ENCODE measurements at places on chromosomes 1 and 21. TPM values are rescaled to one million over a fixed set of nuclear protein-coding genes. Genes with fewer than 3 reads are reported as not detected.

- no peak for DNase-seq
These were observed 23.4 kb upstream of the PTPN14 start for GRCh38 chr1:214574598-214575411.

Gene NBPF19
- 2.4 TPM for total RNA-seq

GRCh38 chr1:167650269-167651160, 20.5 kb downstream of the RCSD1 start:
- no peak for DNase-seq

- no peak for DNase-seq
These were observed 68.2 kb downstream of the DMRTB1 start for GRCh38 chr1:53527368-53527767.

DNA sequence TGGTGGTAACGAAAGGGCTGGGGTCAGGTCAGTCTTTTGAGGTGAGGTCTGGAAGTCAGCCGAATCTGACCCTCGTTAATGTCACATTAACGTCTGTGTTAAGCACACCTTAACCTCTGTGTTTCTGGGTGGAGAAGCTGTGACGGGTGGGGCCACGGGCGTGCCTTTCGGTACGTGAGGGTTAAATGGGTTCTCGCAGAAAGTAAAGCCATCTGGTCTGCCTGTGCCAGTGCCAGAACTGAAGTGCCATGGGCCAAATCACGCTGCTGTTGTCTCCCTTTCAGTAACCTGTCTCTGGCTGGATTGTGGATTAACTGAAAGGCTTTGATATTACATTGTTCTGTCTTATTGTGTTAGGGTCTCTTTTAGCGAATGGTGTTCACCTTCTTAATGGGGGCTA, 14.4 kb downstream of the URB2 start:
- DNase-seq = no peak

GRCh38 chr1:115170377-115170776, 81.1 kb upstream of the TSPAN2 start:
- no peak for DNase-seq

GRCh38 chr1:45929257-45929687, 125.9 kb downstream of the MAST2 start:
- DNase-seq = no peak

- DNase-seq = no peak
These were observed 37.2 kb downstream of the GNPAT start for GRCh38 chr1:231278100-231278790.

Gene PTGER3
- 2.4 TPM for total RNA-seq

Gene EVA1C
- total RNA-seq = 7.9 TPM

GRCh38 chr1:224377676-224378006, 21.0 kb downstream of the CNIH4 start:
- peak; percentile 51 for DNase-seq

Gene LCE1F
- not detected for total RNA-seq

DNA sequence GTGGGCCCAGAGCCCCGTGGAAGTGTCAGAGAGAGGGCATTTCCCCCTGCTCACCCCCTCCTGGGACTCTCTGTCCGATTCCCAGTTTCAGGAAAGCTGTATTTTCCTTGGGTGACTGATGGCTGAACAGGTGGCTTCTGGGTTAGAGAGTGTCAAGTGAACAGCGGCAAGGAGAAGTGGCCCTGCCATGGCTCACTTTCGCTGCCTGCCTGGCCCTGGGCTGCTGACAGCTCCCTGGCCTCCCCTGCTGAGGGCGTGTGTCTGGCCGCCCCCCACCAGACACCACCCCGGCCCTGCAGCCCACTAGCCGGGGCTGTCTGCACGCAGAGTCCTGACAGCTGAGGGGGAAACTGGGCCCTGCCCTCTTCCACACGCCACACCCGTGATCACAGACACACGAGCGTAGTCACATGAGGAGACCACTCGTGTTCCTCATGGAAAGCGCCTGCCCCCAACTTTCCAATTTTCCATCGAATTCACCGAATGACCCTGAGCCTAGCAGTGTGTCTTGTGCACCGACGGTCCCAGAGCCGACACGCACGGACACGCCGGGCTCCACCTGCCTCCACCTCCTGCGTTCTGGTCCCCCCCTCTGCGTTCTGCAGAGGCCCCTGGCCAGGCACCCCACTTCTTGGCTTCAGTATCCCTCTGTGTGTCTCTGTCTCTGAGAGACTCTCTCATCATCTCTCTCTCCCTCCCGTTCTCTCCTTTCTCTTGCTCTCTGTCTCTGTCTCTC, 60.6 kb upstream of the CASZ1 start:
- DNase-seq = no peak

GRCh38 chr1:113684153-113684541, 75.1 kb downstream of the PHTF1 start:
- DNase-seq = no peak

Gene LCE3E
- not detected for total RNA-seq

GRCh38 chr1:229563241-229563640, 4.7 kb upstream of the ABCB10 start:
- no peak for DNase-seq

GRCh38 chr1:214074477-214074876, 86.7 kb downstream of the PROX1 start:
- no peak for DNase-seq

DNA sequence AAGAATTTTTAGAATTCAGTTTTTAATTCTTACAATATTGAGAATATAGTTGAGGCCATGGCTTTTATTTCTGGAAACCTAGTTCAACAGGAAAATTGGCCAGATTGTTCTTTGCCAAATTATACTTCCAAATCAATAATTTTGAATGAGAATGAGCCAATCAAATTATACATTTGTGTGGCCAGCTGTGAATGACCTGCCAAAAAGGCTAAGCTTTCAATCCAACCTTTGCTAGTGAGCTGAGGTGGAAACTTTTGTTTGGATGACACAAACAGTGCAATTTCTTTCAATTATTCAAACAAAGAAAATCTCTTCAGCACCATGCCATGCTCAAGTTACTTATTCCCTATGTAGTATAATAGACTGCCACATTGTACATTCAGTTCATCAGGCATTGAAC, 167.8 kb downstream of the PATJ start:
- DNase-seq = no peak

- DNase-seq = no peak
These were observed 730.9 kb upstream of the ADGRL2 start for GRCh38 chr1:81069856-81070255.

Gene SYTL1
- total RNA-seq = 1.0 TPM

- DNase-seq = no peak
These were observed 15.0 kb downstream of the FAM78B start for GRCh38 chr1:166151804-166152203.

Gene TMCC2
- total RNA-seq = 0.74 TPM

- peak; percentile 19 for DNase-seq
These were observed 3.6 kb downstream of the NIBAN1 start for GRCh38 chr1:184970691-184971161.

- no peak for DNase-seq
These were observed 66.2 kb upstream of the WDR26 start for GRCh38 chr1:224500796-224501195.

DNA sequence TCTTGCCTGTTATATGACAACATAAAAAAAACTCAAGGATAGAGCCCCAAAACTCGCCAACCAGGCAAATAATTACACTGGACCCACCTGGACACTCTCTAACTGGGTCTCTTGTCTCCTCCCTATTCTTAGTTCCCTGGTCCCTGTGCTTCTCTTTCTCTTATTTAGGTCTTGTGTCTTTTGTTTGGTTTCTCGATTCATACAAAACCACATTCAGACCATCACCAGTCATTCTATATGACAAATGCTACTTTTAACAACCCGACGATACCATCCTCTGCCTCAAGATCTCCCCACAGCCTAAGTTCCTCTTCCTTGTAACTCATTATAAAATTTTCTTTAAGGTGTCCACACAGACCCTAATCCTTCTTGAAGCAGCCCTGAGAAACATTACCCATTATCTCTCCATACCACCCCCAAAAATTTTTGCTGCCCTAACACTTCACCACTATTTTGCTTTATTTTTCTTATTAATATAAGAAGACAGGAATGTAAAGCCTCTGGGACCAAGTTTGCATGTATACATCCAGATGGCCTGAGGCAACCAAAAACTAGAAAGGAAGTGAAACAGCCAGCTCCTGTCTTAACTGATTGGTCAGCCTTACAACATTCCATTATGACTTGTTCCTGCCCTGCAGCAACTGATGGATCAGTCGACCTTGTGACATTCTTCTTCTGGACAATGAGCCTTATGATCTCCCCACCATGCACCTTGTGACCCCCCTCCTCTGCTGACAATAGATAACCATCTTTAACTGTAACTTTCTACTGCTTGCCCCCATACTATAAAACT, 638.2 kb downstream of the AMY1C start:
- no peak for DNase-seq

DNA sequence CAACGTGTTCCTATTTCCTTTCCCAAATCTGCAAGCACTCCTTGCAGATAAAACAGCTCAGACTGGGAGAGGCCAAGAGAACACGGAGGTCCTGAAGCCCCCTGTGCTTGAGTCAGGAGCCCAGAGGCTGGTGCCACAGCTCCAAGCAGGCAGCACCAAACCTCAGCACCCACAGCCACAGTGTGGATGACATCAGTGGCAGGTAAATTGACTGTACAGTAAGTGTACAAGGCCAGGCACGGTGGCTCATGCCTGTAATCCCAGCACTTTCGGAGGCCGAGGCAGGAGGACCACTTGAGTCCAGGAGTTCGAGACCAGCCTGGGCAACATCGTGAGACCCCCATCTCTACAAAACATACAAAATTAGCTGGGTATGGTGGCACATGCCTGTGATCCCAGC, 1.9 kb upstream of the COL6A1 start:
- DNase-seq = no peak

GRCh38 chr1:190353538-190354101, 124.0 kb downstream of the BRINP3 start:
- no peak for DNase-seq

Gene ENSA
- total RNA-seq = 154 TPM

GRCh38 chr1:198937231-198938031, 298.6 kb downstream of the PTPRC start:
- peak; percentile 98 for DNase-seq

GRCh38 chr1:57393058-57393584, 30.7 kb downstream of the DAB1 start:
- no peak for DNase-seq

DNA sequence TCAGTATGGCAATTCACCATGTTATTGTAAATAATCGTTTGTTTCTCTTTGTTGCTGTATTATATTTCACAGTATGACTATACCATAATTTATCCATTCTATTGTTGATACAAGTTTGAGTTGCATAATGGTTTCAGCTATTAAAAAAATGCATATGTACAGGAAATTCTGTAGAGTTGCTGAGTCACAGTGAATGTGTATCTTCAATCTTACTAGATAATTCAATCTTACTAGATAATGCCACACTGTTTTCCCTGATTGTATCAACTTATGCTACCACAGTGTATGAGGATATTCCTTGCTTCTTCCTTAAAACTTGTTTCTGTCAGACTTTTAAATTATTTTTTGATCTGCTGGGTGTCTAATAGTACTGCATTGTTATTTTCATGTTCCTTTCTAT, 3.5 kb upstream of the COA6 start:
- DNase-seq = peak; percentile 35

- DNase-seq = no peak
These were observed 310.3 kb upstream of the VAMP3 start for GRCh38 chr1:7460807-7461206.

- no peak for DNase-seq
These were observed 13.7 kb downstream of the SPRTN start for GRCh38 chr1:231351816-231352215.

DNA sequence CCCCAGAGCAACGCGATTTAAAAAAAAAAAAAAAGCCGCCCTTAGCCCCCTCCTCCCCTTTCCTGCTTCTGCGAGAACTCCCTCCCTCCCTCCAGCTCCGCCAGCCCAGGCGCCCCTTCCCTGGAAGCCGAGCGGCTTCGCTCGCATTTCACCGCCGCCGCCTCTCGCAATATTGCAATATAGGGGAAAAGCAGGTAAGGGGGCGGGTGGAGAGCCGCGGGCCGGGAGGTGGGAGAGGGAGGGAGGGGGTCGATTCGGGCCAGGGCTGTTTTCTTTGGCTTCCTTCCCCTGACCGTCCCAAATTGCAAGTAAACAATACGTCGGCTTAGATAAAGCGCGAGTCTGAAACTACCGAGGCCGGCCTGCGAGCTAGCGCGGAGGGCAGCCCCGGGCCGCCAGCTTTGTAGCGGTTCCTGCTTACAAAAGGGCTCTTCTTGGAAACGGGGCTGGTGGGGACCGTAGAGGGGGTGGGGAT, 408 bp downstream of the LMO4 start:
- DNase-seq = peak; percentile 40

Gene HSD17B7
- 17.1 TPM for total RNA-seq

DNA sequence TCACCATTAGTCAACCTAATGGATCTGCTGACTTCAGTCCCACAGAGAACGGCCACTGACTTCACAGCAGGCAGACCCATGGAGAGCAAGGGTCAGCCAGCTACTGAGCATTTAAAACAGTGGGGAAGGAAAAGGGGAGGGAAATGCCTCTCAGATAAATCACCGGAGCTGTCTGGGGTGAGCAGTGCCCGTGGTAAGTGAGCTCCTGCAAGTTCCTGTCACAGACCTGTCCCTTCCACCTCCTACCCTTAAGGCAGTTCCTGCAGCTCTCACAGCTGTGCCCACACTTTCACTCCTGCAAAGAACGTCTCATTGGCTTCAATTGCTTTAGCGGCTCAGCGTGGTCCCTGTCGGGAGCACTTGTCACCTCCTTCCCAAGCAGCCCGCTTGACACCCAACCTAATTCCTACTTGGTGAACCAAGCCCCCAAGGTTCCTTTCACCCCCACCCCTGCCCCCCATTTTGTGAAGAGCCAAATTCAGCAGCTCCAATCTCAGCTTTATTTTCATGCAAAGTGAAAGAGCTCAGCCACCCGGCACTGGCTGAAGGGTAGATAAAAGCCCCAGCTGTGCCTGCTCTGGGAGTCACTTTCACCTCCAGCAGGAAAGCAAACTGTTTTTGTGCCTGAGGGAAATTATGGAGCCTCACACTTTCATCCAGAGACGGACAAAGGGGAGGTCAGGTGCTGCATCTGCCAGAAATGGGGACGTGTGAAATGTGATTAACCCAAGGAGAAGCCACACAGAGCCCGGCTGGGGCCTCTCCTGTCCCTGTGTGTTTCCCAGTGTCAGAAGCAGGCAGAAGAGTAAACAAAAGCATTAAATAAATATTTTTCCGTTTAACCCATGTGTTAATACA, 306.2 kb downstream of the TTLL7 start:
- no peak for DNase-seq

DNA sequence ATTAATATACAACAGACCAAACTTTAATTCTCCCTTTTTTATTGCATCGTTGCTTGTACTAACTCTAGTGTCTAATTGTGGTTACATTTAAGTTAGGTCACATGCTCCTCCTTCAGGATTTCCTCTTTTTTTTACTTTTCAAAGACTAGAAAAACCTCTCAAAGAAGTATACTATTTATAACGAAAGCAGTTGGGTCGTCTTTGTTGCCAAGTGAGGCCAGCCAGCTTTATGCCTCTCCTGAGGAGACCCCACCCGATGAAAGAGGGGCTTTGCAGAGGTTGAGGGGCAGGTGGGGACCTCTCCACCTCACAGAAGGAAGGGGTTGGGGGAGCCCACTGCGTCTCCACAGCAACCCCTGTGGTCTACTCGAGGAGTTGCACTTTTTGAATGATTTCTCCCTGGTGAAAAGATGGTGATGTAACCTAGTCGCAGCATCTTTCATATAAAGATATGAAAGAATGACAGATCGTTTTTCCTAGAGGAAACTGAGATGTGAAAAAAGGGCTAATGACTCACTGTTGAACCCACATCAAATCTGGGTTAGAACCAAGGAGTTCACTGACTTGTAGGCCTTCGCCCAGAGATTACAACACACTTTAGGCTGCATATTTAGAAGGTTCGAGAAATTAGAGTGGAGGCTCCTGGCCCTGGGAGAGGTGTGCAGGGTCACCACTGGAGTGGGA, 6.4 kb downstream of the TGFB2 start:
- DNase-seq = peak; percentile 62
